ENCODE measurements at places on chromosomes 3 and 15. TPM values are rescaled to one million over a fixed set of nuclear protein-coding genes. Genes with fewer than 3 reads are reported as not detected.

DNA sequence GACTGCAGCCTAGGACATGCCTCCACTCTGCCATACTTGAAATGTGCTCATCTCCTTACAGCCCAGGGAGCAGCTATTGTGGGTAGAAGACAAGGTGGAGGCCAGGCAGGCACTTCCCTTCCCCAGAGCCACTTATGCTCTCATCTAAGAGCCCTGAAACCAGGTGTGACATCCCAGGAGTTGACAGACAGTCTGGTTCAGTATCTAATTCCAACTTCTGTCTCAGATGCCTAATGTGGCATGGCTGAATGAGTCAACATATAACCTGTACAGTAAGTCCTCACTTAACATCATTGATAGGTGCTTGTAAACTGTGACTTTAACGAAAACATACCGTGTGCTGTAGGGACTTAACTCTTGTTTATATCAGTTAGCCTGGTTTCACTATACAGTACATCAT lies 1.2 kb upstream of the CAPN3 start:
- no peak for DNase-seq

GRCh38 chr3:161600173-161600572 lies 103.6 kb downstream of the OTOL1 start:
- no peak for DNase-seq

DNA sequence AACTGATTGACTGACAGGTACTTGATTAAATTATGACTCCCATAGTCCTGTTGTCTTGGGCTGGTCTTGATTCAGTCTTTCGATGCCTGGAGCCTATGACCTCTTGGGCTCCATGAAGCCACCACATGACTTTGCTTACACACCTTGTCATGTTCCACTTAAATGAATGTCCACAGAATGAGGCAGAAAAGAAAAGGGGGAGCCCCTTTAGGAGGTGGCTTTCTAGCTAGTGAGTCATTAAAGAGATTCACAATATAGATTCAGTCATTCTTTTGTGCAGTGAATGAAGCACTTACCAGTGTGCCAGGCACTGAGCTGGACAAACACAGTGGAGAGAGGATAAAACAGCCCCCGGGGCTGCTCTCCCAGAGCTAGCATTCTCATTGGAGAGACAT lies 17.1 kb downstream of the VIPR1 start:
- no peak for DNase-seq

MAP1A gene
- 1.9 TPM for total RNA-seq

SLC35G2 gene
- 1.2 TPM for total RNA-seq

CCDC39 gene
- not detected for total RNA-seq

TMCO5A gene
- total RNA-seq: not detected
